ENCODE measurements at places on chromosomes 3 and 15.

DNA sequence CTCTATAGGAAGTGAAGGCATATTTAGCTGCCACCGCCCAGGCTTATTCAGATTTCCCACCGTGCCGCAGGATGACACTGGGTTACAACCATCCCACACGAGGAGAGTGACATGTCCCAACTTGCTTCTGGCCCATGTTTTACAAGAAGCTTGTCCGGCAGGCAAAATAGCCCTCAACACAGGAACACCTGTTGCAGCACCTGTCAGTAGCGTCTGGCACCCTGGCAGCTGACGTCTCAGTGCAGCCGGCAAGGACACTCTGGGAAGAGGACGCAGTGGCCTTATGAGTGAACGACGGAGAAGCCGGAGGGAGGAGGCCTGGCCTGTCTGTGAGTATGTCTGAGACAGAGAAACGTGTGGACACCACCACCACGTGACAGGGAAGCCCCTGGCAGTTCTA, 32.1 kb downstream of the FAM174B start:
- peak; percentile 21 for DNase-seq

GRCh38 chr15:60614862-60615771, 136.2 kb upstream of the ICE2 start:
- DNase-seq, result no peak

GRCh38 chr3:188323067-188323842, 169.3 kb downstream of the LPP start:
- DNase-seq, result no peak

- DNase-seq, result peak; percentile 22
Observed at GRCh38 chr3:67384760-67385397, 269.5 kb downstream of the SUCLG2 start.

DNA sequence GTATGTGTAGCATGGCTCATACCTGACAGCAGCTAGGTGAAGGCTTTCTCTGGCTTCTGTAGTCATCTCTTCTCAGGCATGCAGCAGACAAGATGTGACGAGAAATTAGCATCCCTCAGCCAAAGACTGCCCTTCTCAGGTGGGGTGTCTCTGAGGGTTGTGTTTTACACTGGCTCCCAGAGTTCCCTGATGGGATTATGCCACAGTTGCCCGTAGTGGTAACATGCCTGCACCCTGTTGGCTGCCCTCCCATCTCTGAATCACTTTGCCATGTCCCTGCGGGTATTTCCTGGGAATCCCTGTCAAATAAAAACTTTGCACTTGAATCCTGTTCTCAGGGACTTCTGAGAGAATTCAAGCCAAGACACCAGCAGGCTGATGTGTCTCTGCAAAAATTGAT, 70.5 kb downstream of the LRTM1 start:
- no peak for DNase-seq

DNA sequence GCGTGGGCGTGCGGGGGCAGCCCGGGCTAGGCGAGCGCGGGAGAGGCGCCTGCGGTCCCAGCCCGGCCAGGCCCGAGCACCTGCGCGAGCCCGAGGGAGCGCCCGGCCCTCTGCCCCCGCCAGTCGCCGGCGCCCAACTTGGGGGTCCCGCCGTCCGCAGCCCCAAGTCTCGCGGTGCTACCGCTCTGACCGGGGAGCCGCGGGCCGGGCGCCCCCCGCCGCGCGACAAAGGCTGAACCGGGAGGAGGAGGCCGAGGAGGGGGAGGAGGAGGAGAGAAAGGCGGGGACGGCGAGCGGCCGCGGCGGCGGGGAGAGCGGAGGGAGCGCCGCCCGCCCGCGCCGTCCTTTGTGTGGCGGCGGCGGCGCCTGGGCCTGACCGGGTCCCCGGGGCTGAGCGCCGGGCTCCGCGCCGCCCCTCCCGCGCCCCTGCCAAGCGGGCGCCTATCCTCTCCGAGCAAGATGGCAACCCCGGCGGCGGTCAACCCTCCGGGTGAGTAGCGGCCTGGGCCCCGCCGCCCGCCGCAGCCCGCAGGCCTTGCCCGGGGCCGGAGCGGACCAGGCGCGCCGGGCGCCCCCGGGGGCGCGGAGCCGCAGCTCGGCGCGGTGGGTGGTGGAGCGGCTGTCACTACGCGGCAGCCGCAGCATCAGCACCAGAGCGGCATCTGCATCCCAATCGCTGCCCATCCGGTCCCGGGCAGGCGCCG, at the start of gene ARNT2:
TSS of gene ARNT2 (plus strand) at position 326 of the 704 bp plus-strand sequence. CDS start at position 460, 134 bp downstream.
- DNase-seq, result peak; percentile 56

DNA sequence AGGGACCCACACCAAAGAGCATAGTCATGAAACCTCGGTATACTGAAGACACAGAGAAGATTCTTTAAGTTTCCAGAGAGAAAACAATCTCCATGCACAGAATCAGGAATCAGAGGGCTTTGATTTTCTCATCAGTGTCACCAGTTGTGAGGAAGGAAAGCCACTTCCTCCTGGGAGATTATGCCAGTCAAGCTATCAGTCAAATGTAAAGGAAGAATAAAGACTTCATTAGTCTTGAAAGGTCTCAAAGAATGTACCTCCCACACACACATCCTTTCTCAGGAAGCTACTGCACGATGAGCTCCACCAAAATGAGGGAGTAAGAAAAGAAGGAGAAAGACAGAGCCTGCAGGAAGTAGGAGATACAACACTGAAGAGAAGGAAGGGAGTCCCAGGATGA, 486.3 kb downstream of the SHQ1 start:
- no peak for DNase-seq

- no peak for DNase-seq
Observed at GRCh38 chr3:189165092-189165612, 6.6 kb upstream of the TPRG1 start.

GRCh38 chr3:195096484-195097330, 174.3 kb downstream of the XXYLT1 start:
- no peak for DNase-seq

DNA sequence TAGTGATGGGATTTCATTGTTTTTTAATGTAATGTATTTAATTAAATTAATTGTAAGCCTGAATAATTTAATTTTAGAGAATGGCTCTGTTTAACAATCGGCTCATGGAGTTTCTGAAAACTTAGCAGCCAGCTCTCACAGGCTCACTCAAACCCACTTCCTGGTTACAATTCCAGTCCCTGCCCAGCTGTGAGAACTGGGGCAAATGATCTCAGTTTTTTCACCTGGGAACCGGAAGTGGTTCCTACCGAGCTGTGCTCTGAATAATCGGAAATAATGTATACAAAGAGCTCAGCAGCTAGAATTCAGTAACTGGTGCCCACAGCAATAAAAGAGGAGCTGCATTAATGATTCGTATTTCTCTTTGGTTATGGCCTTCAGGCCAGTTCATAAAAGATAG, 244.3 kb upstream of the MCTP2 start:
- DNase-seq, result no peak

DNA sequence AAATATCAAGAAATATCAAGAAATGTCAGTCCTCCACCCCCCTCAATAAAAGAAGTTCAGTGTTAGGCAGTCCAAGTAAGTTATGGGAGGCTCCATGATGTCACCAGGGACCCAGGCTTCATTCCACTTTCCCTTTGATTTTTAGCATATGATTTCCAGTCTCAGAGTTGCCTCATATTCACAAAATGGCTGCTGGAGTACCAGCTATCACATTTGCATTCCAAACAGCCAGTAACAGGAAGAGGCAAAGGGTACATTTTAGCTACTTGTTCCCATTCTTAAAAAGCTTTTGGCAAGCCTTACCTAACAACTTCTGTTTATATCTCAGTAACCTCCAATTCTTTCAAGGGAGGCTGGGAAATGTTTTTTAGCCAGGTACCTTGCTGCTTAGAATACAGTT, 13.4 kb upstream of the KLF13 start:
- no peak for DNase-seq

DNA sequence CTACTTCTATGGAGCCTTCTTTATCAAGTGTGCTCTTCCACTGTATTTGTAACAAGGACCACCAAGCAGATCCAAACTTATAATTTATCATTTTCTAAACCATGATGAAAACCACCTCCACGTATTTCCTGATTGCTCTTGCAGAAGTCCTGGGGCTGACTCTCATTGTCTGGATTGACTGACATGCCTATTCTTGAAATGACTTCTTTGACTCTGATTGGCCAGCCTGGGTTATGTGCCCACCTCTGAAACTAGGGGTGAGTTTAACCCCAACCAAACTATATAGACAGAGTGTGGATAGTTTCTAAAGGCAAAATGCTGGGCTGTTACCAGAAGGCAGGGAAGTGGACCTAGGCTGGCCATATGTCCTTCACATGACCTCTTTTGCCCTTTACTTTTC, 12.7 kb downstream of the TMPRSS7 start:
- no peak for DNase-seq

GRCh38 chr3:178500631-178501030, 35.6 kb upstream of the KCNMB2 start:
- no peak for DNase-seq

DNA sequence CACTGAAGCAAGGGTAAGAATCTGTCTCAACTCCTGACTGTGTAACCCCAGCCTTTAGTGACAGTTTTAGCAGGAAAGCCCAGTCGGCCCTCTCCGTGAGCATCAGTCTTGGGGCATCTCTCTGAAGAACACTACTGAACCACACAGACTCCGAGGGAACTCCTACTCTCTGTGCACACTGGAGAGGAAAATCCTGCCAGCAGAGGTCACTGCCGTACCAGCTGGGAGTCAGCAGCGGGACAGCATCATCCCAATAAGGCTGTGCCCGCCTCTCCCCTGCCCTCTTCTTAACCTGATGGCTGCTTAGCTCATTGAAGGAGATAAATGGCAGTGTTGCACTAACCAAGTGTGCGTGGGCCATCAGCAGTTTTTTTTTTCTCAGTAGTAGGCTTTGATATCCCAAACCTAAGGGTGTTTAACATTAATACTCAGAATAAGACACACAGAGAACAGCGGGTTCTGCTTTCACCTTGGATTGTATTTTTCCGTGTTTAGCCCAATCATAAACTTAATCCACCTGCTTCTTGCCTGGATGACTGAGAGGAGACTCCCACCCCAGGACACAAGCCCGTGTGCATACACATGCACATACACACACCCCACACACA, 26.6 kb upstream of the RASA2 start:
- DNase-seq, result peak; percentile 87

GRCh38 chr3:30688776-30689641, 82.6 kb downstream of the TGFBR2 start:
- peak; percentile 8 for DNase-seq

DNA sequence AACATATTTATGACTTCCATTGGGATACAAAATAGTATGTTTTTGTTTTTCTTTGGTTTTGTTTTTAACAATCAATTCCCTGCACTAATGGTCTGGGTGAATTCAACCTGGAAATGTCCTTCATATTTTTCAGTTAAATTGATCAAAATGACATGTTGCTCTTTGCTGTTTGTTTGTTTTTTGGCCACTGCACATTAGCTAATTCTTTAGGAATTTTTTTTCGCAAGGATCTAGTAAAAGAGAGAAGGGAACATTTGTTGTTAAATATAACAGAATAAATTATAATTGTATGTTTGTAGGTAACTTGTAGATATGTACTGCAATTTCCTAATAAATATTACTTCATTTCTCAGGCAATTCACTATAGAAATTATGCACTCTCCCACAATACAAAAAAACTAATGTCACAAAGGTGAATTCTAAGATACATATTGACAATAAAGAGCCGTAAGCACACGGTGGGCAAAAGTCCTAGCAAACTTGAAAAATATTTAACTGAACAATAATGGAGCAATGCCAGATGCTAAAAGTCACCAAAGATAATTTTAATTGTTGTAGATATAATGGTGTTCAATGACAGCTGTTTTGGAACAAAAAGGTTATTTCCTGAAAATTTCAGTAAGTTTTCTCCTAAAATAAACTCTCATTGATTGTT, 21.4 kb upstream of the PPARG start:
- no peak for DNase-seq

GRCh38 chr3:130548356-130548755, 31.4 kb downstream of the COL6A6 start:
- no peak for DNase-seq

DNA sequence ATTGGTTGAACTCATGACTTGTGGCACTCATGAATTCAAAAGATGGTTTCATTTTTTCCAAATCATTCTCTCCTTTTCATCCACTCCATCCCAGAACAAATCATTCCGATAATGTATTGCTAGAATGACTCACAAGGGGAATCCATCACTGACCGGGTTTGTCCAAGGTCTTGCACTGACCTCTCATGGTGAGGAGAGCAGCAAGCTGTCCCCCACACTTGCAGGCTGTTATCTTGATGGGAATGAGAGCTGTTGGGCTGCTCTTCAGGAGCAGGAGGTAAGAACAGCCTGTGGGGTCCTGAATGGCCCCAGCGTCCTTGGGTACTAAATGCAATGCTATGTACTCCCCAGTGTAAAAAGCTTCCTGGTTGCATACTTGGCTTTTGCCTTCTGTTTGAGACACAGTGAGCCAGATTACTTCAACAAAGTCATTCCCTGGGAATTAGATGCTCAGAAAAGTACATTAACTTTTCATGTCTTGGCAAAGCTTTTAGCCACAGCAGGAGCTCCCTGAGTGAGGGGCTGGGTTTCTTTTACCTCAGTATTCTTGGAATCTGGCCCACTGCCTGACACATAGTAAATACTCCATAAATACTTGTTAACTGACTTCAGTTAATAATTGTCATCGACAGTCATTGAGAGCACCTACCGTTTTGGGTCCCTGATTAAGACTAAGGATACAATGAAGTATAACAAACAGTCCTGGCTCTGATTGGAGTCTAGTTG, 24.1 kb downstream of the CCNL1 start:
- no peak for DNase-seq
